ENCODE measurements at places on chromosomes 7 and 10.

DNA sequence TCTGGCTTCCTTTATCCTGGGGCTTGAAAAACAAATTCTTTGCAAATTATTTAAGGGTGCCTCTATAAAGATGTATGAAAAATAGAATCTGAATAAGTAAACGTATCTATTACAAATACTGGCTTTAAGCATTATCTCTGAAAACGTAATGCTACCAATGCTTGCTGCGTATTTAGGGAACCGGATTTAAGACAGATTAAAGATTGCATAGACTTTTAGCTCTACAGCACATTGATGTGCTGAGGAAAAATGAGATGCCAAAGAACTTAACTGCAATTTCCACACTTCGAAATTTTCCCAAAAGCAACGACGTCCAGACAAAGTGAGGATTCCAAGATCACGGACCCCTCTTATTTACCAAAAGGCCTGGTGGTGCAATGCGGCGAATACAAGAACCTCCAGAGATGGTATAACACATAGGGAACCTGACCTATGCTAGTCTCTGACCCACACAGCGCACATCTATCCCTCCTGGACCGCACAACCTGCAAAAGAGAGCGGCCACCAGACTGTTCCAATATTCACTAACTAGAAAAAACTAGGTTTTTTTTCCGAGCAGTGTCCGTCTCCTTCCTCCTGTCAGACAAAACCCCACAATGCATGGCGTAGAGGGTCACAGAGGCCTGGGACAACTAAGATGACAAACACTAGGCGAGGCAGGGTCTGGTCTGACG is 34.3 kb upstream of the PHF14 start:
- DNase-seq, result no peak

- no peak for DNase-seq
Measured at GRCh38 chr7:8594115-8594514, 160.7 kb downstream of the NXPH1 start.

- no peak for DNase-seq
Measured at GRCh38 chr7:111568419-111568818, 6.1 kb upstream of the IMMP2L start.

DNA sequence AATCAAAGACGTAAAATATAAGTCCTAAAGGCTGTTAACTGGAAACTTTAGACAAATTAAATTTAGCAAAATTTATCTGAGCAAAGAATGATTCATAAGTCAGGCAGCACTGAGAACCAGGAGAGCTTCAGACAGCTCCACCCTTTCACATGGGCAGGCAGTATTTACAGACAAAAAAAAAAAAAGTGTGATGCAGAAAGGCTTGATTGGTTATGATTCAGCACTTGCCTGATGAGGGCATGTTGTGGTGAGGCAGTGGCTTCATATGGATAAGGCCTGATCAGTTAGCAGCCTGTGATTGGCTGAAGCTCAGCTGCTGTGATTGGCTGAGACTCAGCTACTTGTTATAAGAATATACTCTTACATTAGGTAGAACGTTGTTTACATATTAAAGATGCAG is 495.4 kb upstream of the POM121L12 start:
- DNase-seq, result no peak

GRCh38 chr10:95998255-95998784 is 45.1 kb upstream of the CCNJ start:
- DNase-seq, result no peak

- DNase-seq, result no peak
Measured at GRCh38 chr10:113539789-113540188, 13.1 kb upstream of the HABP2 start.

- DNase-seq, result peak; percentile 77
Measured at GRCh38 chr10:43574001-43574892, at the start of gene ZNF239. TSS of gene ZNF239 (minus strand) at chr10:43574616. CDS start at chr10:43558079, 16,537 bp downstream.

DNA sequence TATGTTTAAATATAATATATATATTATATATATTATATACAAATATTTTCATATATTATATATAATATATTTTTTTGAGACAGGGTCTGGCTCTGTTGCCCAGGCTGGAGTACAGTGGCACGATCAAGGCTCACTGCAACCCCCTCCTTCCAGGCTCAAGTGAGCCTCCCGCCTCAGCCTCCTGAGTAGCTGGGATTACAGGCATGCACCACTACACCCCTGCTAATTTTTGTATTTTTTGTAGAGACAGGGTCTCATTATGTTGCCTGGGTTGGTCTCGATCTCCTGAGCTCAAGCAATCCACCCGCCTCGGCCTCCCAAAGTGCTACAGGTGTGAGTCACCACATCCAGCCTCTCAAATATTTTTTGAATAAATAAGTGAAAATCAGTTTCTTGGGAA is 215.5 kb downstream of the GATA3 start:
- no peak for DNase-seq

DNA sequence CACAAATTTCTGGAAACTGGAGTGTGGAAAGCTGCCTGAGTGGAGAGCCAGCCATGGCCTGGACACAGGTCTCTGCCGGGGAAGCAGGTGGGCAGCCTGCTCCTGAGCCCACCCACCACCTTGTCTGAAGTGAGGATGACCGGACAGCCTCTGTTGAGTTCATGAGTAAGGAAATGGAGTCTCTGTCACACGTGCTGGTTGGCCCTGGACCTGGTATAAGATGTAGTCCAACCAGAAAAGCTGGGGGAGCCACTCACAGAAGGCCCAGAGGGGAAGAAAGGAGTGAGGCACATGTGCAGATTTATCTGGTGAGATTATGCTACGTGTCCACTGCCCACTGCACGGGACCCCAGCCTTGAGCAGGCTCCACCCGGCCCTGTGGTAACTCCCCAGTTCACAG is 383.5 kb downstream of the GRID1 start:
- DNase-seq, result no peak

- DNase-seq, result no peak
Measured at GRCh38 chr7:120915314-120916105, 35.1 kb upstream of the ING3 start.

DNA sequence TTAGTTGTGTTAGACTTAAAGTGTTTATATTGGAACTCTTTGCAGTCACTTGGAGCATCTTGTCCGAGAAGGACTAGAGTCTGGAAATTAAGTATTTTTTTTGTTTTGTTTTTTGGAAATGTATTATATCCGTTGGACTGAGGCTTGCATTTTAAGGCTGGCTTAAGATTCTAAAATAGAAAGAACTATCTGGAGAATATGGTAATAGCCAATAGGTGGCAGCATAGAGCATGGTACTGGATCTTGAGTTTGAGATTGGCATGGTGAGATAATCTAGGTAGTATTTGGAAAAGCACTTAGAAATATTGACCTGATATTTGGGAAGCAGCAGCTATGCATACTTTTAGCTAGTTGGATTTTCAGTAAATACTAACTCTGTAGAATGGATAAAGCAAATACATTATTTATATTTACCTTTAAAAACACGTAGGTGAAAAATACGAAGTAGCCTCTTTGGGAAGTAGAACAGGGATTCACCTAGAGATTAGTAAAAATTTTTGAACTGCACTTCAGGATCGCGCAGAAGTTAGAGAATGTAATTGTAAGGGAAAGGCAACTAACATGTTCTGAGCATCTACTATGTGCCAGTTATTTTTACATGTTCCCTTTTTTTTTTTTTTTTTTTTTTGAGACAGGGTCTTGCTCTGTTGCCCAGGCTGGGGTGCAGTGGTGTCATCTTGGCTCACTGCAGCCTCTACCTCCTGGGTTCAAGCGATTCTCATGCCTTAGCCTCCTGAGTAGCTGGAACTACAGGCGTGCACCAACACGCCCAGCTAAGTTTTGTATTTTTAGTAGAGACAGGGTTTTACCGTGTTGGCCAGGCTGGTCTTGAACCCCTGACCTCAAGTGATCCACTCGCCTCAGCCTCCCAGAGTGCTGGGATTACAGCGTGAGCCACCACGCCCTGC is 78.6 kb downstream of the LCOR start:
- DNase-seq, result no peak

GRCh38 chr7:69184339-69184738 is 413.9 kb upstream of the AUTS2 start:
- no peak for DNase-seq

GRCh38 chr7:65907501-65908198 is 34.8 kb downstream of the VKORC1L1 start:
- no peak for DNase-seq

- no peak for DNase-seq
Measured at GRCh38 chr10:61929555-61929954, 28.1 kb downstream of the ARID5B start.

GRCh38 chr10:79170993-79171392 is 102.2 kb downstream of the ZMIZ1 start:
- DNase-seq, result no peak

GRCh38 chr10:1377740-1378397 is 321.7 kb downstream of the WDR37 start:
- no peak for DNase-seq

DNA sequence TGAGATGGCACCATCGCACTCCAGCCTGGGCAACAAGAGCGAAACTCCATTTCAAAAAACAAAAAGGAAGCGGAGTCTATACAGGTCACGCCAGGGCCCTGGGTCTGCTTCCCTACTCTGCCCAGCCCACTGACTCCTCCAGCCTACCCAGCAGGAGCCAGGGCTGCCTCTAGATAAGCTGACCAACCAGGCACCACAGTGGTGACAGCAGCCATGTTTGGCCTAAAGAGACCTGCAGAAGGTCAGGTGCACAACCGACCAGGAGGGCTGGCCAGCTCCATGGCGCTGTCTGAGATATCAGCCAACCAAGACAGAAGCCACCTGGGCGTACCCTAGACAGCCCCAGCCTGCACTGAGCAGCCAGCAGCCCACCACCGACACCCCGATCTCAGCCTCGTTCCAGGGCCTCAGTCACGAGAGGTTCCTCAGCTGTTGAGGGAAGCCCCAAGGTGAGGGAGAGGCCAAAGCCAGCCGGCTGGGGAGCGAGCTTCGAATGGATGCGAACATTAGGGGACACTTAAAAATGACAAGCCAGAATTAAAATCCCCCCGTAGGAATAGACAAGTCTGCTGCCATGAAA is 24.4 kb upstream of the PWWP2B start:
- DNase-seq, result no peak

DNA sequence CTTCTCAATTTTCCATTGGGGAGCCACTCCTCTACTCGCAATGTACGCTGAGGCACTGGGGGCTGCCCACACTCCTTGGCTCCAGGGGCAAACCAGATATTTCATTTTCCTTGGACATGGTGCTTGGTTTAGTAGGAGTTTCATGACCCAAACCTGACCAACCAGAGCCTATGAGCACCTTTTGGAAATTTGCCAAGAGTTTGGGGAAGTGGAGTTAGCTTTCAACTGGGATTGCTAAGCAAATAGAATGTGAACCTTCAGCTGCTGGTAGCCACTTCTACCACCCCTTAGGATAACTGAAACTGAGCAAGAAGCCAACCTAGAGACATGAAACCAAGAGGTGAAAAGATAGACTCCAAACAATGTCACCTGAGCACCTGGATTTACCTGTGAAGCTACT is 74.9 kb upstream of the COL13A1 start:
- DNase-seq, result no peak

GRCh38 chr10:5293691-5294550 is 70.8 kb upstream of the UCN3 start:
- peak; percentile 21 for DNase-seq

DNA sequence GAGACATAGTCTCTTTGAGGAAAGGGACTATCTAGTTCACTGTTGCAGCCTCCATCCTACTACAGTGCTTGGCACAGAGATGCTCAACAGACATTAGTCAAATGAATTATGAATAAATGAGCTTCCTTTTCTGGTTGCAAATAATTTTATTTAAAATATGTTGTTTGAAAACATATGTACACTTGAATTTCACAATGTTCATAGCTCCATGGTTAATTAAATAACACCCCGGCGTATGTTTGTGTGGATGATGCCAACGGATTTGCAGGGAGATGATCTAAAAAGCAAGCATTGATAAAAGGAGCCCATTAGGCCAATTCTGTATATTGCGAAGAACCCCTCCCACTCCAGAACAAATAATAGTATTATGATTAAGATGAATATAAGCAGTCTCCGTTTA is 47.8 kb upstream of the ORC5 start:
- DNase-seq, result no peak

- peak; percentile 77 for DNase-seq
Measured at GRCh38 chr10:15209827-15210509, 41.5 kb upstream of the NMT2 start.

GRCh38 chr7:88337572-88337971 is 30.9 kb upstream of the STEAP4 start:
- DNase-seq, result no peak

- DNase-seq, result peak; percentile 75
Measured at GRCh38 chr7:156764016-156764669, 123.6 kb downstream of the RNF32 start.

GRCh38 chr7:106966121-106966520 is 78.4 kb upstream of the PRKAR2B start:
- no peak for DNase-seq

- DNase-seq, result peak; percentile 24
Measured at GRCh38 chr10:23157691-23158369, 34.3 kb upstream of the PTF1A start.

DNA sequence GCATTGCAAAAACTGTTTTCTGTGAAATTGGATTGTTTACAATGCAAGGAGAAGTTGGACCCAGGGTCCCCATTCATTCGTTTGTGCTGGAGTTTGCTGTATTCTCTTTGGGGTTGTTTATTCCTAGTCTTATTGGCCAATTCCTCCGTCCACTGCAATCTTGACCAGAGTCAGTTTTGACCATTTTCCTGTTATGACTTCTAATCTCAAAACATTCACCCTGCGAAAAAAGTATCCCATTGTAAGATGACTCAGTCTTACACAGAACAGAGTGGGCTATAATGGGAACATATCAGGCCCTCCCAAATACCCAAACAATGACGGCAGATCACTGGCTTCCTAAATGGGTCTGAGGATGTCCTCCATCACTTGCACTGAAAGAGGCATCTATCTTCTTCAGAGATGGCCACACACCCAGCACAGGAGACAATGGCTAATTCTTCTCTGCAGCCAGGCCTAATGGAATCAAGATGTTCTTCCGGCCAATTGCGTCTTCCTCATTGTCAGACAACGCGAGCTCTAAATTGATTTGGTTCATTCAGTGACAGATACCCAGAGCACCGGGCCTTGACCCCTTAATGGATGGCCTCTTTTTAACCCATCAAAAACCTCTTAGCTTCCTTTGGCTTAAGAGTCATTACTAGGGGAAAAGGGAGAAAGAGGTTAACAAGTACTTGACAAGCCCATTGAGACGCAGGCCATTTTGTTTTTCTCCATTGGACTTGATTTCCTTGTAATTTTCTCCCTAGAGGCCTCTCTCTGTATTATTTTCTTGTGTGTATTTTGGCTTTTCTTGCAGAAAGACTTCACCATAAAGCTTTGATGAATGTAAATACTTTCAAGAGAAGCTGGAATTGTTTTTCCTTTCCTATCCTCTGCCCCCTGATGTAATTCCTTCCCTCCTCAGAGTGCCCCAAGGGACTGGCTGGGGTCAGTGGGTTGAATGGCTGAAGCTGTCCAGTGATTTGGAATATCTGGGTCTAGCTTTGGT is 129.6 kb downstream of the PRPF18 start:
- DNase-seq, result no peak

DNA sequence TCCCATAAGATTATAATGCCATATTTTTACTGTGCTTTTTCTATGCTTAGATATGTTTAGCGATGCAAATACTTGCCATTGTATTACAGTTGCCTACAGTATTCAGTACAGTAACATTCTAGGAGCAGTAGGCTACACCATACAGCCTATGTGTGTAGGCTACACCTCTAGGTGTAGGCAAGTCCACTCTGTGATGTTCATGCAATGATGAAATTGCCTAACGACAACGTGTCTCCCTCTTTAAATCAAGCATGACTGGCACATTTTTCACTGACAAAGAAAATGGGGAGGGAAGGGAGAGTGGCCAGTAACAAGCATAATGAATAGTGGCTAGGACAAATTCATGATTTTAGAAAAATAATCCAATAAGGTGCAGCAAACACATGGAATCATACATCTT is 1.7 kb downstream of the NCAPG2 start:
- DNase-seq, result no peak

GRCh38 chr7:35268953-35269352 is 15.1 kb upstream of the TBX20 start:
- peak; percentile 42 for DNase-seq
